ENCODE measurements at places on chromosomes 3 and 15.
A peak's percentile ranks its signal among the peaks of the same experiment; 100 is the strongest.

- DNase-seq, result no peak
Observed at GRCh38 chr3:99823723-99824711, 6.4 kb downstream of the CMSS1 start.

GRCh38 chr3:11291808-11292207 lies 19.6 kb downstream of the ATG7 start:
- DNase-seq, result peak; percentile 14

DNA sequence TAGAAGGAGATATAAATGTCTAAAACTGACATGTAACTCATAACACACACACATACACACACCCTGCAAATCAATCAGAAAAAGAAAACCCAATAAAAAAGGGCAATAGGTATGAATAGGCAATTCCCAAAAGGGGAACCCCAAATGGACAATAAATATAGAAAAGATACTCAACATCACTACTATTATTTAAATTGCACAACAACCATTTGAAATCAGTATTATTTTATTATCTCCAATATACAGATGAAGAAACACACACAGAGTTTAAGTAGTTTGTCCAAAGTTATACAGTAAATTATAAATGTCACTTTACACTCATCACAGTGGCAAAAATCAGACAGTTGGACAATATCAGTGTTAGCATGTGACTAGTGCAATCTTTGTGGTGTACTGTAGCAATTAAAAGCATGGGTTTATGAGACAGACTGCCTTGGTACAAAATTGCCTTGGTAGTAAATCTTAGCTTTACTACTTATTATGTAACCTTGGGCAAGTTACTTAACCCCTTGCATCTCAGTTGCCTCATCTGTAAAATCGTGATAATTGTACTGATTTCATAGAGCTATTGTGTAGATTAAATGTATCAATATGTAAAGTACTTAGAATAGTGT lies 3.4 kb upstream of the FSTL1 start:
- no peak for DNase-seq

DNA sequence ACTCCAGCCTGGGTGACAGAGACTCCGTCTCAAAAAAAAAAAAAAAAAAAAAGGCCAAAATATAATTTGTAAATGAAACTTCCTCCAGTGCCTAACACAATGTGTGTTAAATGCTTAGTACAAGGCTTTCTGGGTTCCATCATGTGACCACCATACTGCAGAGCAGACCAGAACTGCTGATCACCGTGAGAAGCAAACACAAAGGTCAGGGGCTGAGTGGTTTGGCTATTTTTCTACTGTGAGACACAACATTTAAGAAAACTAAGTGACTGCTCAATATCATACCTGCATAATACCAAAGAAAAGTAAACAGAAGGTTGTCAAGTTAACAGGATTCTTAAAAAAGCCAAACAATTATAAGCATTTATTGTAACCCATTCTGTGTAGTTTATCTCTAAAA lies 13.2 kb downstream of the ABCC5 start:
- no peak for DNase-seq

DNA sequence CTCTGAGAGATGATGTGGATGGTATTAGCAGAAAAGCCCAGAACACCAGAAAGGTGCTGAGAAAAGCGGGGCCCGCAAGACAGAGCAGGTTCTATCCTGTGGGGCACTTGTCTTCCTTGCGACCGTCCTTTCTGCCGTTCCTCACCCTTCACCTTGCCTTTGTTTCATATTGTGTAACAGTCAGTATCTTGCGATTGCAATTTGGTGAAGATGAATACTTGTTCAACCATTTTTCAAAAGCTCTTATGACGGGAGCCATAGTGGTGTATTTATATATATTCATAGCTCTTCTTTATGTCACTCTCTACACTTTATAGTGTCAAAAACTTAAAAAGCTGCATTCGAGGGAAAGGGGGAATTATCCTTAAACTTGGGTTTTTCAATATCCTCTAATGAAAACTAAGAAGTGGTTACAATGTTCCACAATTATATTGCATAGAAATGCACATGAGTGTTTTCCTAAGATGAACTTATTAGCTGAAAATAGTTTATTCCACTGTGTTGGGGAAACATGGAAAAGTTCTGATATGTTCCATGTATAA lies 797 bp downstream of the MAP3K13 start:
- no peak for DNase-seq

- no peak for DNase-seq
Observed at GRCh38 chr3:49170744-49171118, 667 bp upstream of the KLHDC8B start.
